Ascending aorta (tissue), 2 donors: ENCODE measurements at places on chromosomes 3 and 15. TPM values are rescaled to one million over a fixed set of nuclear protein-coding genes. Genes with fewer than 3 reads are reported as not detected.

The ZMYND10 gene
- total RNA-seq = not detected

The RAB6B gene
- 0.75 TPM for total RNA-seq

The SCAANT1 gene
- not detected for total RNA-seq

GRCh38 chr3:135197246-135197645, 402.2 kb downstream of the EPHB1 start:
- no peak for DNase-seq

GRCh38 chr15:77122576-77122975, 51.7 kb upstream of the TSPAN3 start:
- DNase-seq = no peak

The KLHL6 gene
- 1.5 TPM for total RNA-seq

DNA sequence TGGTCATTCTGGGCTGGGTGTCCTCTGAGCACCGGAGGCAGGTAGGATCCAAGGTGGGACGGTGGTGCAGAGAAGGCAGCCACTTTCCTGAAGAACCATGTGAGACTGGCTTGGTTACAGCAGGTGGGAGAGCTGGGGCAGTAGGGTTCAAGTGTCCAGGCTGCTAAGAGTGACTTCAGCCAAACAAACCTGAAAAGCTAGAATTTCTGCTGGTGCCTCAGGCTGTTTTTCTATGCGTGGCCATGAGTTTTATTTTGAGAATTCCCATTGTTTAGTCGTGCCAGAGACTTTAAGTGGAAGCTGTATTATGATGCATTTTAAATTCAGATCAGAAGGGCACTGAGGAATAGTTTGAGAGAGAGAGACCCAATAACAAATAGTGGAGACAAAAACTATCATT, 20.1 kb downstream of the USP13 start:
- no peak for DNase-seq

GRCh38 chr3:124697302-124697701, 33.0 kb upstream of the UMPS start:
- no peak for DNase-seq

DNA sequence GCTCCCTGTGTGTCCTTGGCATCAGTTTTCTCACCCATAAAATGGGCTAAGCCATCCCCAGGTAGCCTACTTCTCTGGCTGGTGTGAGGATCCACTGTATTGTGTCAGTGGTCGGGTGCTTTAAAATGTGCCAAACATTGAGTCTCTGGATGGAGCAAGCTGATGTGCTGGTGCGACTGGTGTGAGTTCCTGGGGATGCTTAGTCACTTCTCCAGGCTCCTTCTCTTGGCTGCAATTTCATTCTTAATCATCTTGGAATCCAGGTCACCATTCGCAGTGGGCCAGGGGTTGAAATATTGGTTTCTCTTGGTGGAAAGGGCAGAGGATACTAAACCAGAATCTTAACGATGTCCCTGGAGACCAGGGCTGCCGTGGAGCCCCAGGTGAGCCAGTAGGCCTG, 29.3 kb downstream of the SCN5A start:
- no peak for DNase-seq

DNA sequence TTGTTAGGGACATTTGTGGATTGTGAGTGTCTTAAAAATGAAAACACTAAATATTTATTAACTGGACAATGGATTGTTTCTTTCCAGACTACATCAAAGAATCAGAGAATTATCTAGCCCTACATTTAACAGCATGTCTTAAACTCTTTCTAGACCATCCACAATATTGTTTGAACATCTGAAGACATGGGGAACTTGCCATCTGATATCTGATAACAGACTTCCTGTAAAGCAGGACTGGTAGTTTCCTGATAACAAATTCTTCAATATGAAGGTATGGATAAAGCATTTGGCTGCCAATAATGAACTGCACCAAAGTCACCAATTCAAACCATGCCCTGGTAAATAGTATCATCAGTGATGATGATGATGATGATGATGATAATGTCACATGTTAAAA, 26.2 kb upstream of the HACD2 start:
- DNase-seq = no peak

GRCh38 chr15:100999369-100999768, 80.2 kb downstream of the LRRK1 start:
- no peak for DNase-seq

The FBXO22 gene
- 2.9 TPM for total RNA-seq

DNA sequence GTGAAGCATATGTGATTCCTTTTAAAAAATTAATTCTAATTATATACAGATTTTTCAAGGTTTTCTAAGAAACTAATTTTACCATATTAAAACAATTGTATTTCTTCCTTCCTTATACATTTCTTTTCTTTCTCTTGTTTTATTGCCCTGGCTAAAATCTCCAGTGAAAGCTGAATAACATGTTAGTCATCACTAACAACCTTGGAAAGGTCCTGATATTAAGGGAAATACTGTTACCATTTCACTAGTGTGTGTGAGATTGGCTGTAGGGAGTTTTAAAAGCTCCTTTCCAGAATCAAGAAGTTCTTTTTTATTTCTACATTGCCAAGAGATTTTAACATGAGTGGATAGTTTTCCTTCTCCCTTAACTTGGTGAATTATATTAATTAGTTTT, 229.7 kb upstream of the EIF1B start:
- DNase-seq = no peak

GRCh38 chr3:184678317-184679055, 33.4 kb downstream of the MAGEF1 start:
- no peak for DNase-seq

The RASGRF1 gene
- not detected for total RNA-seq

GRCh38 chr15:52133510-52134220, 21.1 kb upstream of the BCL2L10 start:
- DNase-seq = no peak

- no peak for DNase-seq
Observed at GRCh38 chr3:152857082-152857481, 22.2 kb downstream of the P2RY1 start.

DNA sequence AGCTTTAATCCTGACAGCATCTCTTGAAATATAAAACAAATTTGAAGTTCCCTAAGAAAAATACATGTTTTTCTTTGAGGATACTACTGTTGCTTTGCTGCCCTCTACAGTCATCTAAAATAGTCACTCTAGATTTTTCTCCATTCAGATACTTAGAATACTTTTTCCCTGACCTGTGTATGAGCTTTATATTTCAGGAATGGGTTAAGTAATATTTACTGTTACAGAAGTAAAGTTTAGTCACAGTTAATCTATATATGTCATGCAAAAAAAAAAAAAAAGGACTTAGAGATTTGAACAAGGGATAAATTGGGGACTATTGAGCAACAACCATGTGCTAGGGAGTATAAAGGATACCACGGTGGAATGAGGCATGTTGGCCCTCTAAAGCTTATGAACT, 8.8 kb downstream of the NECTIN3 start:
- DNase-seq = no peak

The PAQR9 gene
- not detected for total RNA-seq

DNA sequence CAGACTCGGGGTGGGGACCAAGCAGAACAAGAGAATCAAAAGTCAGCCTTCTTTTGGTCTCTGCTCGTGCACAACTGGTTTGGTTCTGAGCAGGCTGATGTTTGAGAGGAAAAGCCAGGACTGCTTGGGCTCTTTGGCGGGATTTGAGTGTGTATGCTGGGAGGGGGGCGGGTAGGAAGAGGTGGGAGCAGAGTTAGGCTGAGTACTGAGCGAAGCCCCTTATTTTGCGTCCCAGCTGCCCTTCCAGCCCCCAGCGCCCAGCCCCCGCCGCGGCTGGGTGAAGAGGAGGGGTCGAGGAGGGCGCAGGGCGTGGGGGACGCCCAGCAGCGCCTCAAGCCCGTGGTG, 153.5 kb upstream of the GOLIM4 start:
- DNase-seq = no peak

The STRC gene
- total RNA-seq = not detected

The PLCL2 gene
- 2.9 TPM for total RNA-seq

The ZNF106 gene
- total RNA-seq = 45.7 TPM

DNA sequence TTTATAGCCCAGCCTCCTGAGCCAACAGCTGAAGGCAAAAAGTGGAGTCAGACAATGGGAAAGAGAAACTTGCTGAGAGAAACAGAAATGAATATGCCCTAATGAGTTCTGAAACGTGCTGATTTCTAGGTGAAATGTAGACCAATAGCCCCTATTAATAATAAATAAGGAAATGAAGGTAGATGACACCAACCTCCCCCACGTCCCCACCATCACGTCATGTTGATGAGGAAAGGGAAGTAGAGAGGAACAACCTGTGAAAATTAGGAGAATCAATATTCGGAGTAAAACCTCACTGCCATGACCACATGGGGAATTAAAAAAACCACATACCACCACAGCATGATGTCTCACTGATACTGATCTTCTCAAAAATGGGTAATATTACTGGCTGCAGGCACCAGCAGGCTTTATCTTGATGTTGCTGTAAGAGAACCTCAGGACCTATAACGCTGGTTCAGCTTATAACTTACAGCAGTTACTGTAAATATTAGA, 64.0 kb downstream of the KAT2B start:
- DNase-seq = no peak

The TERC gene
- 260 TPM for total RNA-seq

The CDAN1 gene
- 16.2 TPM for total RNA-seq

DNA sequence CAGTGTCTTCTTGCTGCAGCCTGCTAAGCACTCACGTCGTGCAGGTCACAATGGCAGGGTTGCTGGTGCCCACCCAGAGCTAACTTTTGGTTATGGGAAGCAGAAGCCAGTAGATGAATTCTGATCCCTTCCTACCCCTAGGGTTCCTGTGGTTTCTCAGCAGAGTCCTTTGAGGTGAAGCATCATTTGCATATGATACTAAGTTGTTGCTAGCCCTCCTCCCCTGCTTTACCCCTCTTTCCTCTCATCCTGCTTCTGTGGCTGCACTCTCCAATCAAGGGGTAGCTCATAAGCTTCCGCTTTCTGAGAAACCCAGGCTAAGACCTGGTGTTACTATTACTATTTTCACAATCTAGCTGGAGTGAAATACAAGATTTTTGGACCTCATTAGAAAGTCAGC, 22.1 kb upstream of the HEG1 start:
- no peak for DNase-seq

- DNase-seq = no peak
Observed at GRCh38 chr3:158845765-158846350, 44.0 kb downstream of the MFSD1 start.

- no peak for DNase-seq
Observed at GRCh38 chr3:113039546-113039945, 48.8 kb downstream of the GTPBP8 start.

GRCh38 chr15:76208084-76208785, 103.0 kb downstream of the ETFA start:
- no peak for DNase-seq

The ELL3 gene
- 39.5 TPM for total RNA-seq

GRCh38 chr3:58706395-58707167, 40.0 kb upstream of the FAM3D start:
- no peak for DNase-seq

The ZNF860 gene
- 0.43 TPM for total RNA-seq

DNA sequence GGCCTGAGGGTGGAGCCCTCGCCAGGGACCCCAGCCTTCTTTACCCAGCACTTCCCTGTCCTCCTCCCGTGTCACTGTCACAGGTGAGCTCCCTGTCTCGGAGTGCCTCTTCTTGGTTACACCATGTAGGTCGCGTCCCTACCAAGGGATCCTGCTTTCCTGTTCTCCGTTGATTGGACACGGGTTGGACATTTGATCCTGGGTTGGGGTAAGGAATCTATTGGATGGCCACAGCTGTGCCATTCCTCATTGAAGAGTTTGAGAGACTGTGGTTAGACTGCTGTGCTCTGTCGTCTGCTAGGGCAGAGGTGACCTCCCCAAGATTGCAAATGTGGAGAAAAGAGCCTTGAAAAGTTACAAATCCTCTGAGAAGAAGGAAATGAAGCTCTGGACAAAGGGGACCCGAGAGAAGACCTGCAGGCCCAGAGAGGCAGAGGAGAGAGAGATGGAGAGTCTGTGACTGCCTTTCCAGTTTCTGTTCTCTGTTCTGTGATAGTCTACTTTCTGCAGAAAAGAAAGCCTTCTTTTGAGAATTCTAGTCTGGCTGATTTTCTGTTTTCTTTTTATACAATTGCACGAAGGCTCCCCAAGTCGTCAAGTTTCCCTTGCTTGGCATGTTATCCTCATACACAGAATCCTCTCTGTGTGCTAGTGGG, 325.7 kb upstream of the RGMA start:
- DNase-seq = no peak

DNA sequence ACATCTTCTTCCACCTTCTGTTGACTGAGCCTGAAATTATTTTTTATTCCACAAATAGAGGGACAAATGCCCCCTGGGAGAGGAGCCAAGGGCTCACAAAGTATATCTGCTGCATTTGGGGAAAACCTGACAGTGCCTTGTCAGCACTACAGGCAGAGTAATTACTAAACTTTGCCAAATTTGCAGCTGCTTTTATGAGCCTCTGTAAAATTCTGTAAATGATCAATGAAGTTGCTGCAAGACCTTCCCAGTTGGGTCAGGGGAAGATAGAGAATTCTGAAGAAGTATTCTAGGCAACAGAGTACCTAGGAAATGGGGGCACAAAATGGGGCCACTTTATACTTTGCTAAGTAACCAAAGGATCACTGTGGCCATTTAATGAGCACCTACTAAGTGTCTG, 10.5 kb downstream of the GHSR start:
- DNase-seq = no peak

DNA sequence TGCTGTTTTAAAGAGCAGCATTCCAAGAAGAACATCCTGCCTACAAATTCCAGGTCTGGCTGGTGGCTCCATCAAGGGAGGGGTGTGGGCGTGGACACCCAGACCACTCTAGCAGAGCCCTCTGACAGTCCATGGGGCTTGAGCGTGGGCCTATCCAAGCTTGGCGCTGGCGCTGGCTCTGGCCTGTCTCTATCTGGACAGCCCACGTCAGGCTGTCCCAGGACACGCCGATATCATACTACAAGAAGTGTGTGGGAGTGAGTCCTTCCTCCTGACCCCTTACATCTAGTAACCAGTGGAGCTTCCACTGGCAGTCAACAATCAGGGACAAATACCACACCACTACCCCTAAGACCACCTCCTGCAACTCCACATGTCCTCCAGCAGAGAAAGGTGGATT, 17.1 kb upstream of the DUSP7 start:
- DNase-seq = no peak

DNA sequence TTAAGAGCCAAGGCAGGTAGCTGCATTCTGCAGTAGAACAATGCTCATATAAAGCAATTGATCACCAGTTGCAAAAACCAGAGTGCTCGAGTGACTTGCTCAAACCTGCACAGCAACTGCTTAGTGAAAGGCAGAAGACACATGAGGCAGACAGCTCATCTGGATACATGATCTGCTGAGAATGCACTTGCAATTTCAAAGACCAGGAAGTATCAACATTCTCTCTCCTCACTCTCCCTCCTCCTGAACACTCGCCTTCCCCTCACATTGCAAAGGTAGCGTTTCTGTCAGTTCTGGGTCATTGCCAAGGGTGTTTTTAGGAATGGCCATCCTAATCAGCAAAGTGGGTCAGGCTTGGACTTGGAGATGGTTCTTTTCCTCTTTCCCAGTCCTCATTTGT, 61.0 kb downstream of the BFSP2 start:
- DNase-seq = no peak

The CCDC39 gene
- total RNA-seq = not detected

The FMN1 gene
- total RNA-seq = 4.3 TPM

The SPINK8 gene
- total RNA-seq = not detected

The KLHL40 gene
- total RNA-seq = not detected
